H1 (cell line): ENCODE measurements at places on chromosomes 3 and 15.

- H3K27ac ChIP-seq: no peak overlapping the region
- H3K4me1 ChIP-seq: peaks cover 9% of the 10 kb centered on the region
- no peaks in the 10 kb centered on the region for H3K36me3 ChIP-seq
Measured at GRCh38 chr3:4712109-4712508, 219.0 kb downstream of the ITPR1 start.

DNA sequence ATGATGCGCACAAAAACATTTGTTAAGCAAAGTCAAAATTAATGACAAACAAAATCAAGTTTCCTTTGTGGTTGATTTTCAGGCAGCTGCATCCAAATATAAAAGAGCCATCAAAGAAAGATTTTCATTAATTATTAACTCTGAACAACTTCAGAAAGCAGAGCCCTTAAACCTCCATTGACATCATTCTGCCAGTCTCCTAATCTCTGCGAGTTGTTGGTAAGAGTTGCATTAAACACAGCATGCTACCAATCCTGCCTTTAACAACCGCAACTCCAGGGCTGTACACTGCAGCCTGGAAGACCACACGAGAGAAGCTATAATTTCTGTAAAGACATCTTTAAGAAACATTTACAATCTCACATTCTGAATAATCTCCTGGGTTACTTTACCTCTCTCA lies 204.6 kb downstream of the NR2F2 start:
- no peaks in the 10 kb centered on the region for H3K27me3 ChIP-seq
- no peak overlapping the region for H3K4me3 ChIP-seq
- 0 out of 2 replicates have a peak, but pooled peaks cover 3% of the 10 kb centered on the region for H3K4me1 ChIP-seq
- no peak overlapping the region for H3K27ac ChIP-seq

GRCh38 chr3:94500146-94500545 lies 437.3 kb downstream of the NSUN3 start:
- H3K4me3 ChIP-seq: no peak overlapping the region
- no peak for DNase-seq
- H3K27ac ChIP-seq: no peak overlapping the region
- H3K36me3 ChIP-seq: no peaks in the 10 kb centered on the region
- no peaks in the 10 kb centered on the region for H3K4me1 ChIP-seq

DNA sequence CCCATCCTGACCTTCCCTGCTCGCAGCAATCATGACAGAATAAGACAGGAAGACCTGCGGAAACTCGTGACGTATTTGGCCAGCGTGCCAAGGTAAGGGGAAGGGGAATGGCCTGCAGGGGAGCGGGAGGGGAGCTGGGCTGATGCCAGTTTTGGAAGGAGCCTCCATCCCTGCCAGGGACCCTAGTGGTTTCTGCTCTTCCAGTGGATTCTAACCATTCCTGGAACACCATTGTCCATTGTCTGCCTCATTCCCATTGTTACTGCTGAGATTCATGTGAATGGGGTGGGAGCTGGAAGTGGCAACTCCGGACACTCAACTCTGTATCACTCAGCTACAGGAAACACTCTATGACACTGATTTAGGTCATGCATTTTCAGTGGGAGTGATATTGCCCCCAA lies 242.9 kb upstream of the ROPN1 start:
- no peak for DNase-seq
- no peak overlapping the region for H3K27ac ChIP-seq
- no peaks in the 10 kb centered on the region for H3K27me3 ChIP-seq
- peaks cover 6% of the 10 kb centered on the region for H3K4me1 ChIP-seq
